ENCODE measurements at places on chromosomes 16 and 17.

GRCh38 chr16:68090130-68090529 is 5.0 kb downstream of the NFATC3 start:
- DNase-seq = no peak

GRCh38 chr17:28285965-28286364 is 33.0 kb upstream of the TMEM97 start:
- no peak for DNase-seq

DNA sequence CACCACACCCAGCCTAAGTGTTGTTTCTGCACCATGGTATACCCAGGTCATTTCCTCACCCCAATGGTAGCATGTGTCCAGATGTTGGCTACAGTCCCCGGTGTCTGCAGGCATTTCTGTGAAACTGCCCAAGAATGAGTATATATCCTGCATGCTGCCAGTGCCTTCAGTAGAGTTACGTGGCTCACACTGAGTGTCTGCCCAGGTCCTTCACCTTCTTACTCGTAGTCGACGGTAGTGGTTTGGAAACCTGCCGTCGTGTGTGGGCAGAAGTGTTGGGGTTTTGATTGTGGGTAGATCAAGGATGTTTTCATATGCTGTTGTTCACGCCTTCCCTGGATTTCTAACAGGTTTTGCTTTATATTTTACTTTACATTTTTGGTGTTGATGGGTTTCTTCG is 16.8 kb downstream of the TCF25 start:
- DNase-seq = no peak

DNA sequence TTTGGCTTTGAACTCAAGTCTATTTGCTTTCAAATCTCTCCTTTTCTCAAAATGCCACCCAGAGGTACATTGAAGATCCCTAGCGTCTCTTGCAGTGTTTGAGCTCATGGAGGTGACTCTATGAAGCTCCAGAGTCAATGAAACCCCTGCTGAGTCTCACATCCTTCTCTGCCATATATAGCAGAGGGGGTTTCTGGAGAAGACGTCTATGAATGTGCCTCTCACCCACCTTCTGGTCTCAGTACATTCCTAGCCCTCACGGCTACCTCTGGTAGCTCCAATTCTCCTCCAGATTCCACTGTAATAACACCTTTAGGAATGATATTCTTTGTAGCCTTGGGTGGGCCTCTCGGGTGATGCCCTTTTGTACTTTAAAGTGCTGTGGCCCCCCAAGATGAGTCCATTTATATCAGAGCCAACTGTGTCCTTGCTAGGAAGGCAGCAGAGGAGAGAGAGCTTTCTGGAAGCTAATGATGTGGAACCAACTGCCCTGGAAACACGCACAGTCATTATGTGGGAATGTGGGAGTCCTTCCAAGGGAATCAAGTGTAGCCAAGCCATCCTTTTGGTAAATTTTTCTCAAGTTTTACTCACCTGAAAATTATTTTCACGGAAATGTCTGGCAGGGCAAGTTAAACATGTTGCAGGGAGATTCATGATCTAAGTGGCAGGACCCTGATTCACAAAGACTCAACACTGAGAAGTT is 123.4 kb downstream of the ASIC2 start:
- DNase-seq = peak; percentile 2

GRCh38 chr17:33024688-33025486 is 33.2 kb downstream of the SPACA3 start:
- no peak for DNase-seq
